ENCODE measurements at places on chromosomes 7 and 10.

DNA sequence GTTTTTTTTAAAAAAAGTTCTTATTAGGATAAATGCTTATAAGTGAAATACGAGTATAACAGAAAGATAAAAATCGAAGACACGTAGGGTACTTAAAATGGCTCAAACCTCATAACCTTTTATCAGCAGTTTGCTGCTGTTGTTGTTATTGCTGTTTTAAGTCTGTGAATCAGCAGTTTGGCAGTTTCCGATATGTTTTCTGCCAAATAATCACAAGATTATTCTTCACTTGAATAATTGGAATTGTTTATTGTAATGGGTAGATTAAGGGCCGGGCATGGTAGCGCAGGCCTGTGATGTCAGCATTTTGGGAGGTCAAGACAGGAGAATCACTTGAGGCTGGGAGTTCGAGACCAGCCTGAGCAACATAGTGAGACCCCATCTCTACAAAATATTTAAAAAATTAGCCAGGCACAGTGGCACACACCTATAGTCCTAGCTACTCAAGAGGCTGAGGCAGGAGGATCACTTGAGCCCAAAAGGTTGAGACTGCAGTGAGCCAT, 177.6 kb downstream of the VTI1A start:
- no peak for DNase-seq
- H3K36me3 ChIP-seq: peaks cover 4% of the 10 kb centered on the region
- no peaks in the 10 kb centered on the region for H3K4me1 ChIP-seq
- no peaks in the 10 kb centered on the region for H3K27me3 ChIP-seq
- no peak overlapping the region for H3K27ac ChIP-seq

- H3K36me3 ChIP-seq: no peaks in the 10 kb centered on the region
- H3K27ac ChIP-seq: no peak overlapping the region
- no peak overlapping the region for H3K4me3 ChIP-seq
Observed at GRCh38 chr7:55172161-55172560, 153.3 kb downstream of the EGFR start.

DNA sequence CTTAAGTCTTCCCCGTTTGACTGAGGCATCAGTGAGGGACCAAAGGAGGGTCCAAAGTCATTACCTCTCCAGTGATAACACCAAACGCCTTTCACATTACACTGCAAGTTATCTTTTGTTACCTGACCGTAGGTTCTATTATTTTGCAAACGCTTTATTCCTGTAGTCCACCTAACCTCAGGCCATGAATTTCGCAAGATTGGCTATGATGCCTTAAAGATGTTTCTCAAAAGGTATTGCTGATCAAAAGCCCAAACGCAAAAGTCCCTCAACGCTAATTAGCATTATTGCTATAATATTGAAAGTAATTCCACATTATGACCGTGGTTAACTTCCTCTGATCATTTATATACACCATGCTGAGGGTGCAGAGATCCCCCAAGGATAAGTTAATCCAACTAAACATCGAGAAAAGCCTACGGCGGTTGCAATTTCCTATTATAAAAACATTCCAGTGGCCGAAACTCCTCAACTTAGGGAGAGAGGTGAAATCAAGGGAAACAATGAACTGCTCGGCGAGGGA, 649 bp downstream of the DNA2 start:
- DNase-seq: no peak
- H3K36me3 ChIP-seq: peaks cover 25% of the 10 kb centered on the region
- H3K4me1 ChIP-seq: peaks cover 22% of the 10 kb centered on the region

GRCh38 chr7:105691082-105691679, 109.9 kb upstream of the EFCAB10 start:
- H3K36me3 ChIP-seq: no peaks in the 10 kb centered on the region
- H3K27ac ChIP-seq: peak overlapping the region; percentile 93
- H3K27me3 ChIP-seq: no peaks in the 10 kb centered on the region
- DNase-seq: peak; percentile 74
- peaks cover 43% of the 10 kb centered on the region for H3K4me1 ChIP-seq
- H3K4me3 ChIP-seq: peak overlapping the region; percentile 76

- peak overlapping the region; percentile 98 for H3K27ac ChIP-seq
- H3K27me3 ChIP-seq: no peaks in the 10 kb centered on the region
- H3K4me1 ChIP-seq: peaks cover 44% of the 10 kb centered on the region
- DNase-seq: peak; percentile 68
Observed at GRCh38 chr10:75211007-75211691, 553 bp downstream of the VDAC2 start.

GRCh38 chr10:26052326-26052725, 118.3 kb downstream of the MYO3A start:
- H3K4me1 ChIP-seq: no peaks in the 10 kb centered on the region
- H3K27me3 ChIP-seq: peaks cover 3% of the 10 kb centered on the region
- no peak overlapping the region for H3K27ac ChIP-seq
- DNase-seq: no peak
- no peaks in the 10 kb centered on the region for H3K36me3 ChIP-seq
- H3K4me3 ChIP-seq: no peak overlapping the region

DNA sequence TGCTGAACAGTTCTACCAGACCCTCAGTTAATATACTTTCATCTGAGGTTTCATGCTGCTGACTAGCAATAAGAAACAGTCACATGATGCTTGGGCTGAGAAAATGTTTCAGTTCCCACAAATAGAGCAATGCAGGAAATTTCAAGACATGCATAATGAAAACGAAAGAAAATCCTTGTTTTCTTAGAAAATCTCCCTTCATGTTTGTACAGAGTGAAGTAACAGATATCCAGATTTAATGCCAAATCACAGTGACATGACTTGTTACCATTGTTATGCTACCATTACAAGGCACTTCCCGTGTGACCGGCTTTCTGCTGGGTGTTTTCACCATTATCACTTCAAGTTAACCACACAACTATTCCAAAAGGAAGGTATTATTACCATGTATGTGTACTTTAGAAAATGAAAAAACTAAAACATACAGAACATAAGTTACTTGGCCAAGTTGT, 121.7 kb downstream of the DOCK4 start:
- peaks cover 14% of the 10 kb centered on the region for H3K27me3 ChIP-seq
- H3K27ac ChIP-seq: no peak overlapping the region
- DNase-seq: no peak
- H3K4me3 ChIP-seq: no peak overlapping the region
- no peaks in the 10 kb centered on the region for H3K36me3 ChIP-seq

DNA sequence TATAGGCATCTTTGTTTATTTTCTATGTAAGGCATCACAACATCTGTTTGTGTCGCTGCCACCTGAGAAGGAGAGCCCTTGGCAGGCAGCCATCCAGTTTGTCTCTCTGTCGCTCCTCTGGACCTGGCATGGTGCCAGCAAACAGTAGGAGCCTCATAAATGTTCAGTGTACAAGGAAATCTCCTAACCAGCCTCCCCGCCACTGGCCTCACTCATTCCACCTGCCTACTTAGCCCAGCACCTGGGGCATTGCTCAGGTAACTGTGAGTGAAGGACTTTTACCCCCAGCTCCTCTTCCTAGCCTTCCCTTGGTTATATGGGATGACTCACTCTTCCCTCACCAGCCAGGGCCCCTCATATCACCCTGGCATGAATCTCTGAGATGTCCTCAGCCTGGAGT, 61.7 kb upstream of the NPTX2 start:
- H3K36me3 ChIP-seq: no peaks in the 10 kb centered on the region
- H3K4me3 ChIP-seq: no peak overlapping the region
- no peak overlapping the region for H3K27ac ChIP-seq
